ENCODE measurements at places on chromosomes 5 and 9. TPM values are rescaled to one million over a fixed set of nuclear protein-coding genes. Genes with fewer than 3 reads are reported as not detected.

DNA sequence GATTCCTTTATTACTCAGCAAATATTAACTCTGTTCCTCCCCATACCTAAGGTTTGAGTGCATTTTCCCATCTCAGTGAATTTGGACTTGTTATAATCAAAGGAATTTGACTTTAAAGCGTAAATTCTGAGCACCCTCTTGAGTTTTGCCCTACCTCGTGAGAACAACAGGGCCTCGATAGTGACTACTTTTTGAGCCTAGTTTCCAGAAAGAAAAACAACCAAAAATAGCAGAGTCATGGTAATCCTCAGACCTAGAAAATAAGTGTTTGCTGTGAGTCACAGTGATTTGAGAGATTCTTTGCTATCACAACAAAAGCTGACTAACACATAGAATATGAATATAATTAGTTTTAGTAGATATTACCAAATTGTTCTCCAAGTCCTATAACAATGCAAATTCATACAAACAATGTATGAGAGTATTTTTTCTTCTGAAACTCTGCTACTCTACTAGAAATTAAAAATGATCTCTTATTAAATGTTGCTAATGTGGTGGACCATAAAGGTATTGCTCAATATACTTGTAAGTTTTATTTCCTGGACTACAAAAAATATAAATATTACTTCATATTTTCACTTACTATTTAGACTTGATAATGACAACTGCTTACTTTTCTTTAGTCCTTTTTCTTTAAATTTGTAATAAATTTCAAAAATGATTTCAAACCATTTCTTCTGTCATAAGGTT lies 759.7 kb downstream of the BRINP1 start:
- DNase-seq = no peak

DNA sequence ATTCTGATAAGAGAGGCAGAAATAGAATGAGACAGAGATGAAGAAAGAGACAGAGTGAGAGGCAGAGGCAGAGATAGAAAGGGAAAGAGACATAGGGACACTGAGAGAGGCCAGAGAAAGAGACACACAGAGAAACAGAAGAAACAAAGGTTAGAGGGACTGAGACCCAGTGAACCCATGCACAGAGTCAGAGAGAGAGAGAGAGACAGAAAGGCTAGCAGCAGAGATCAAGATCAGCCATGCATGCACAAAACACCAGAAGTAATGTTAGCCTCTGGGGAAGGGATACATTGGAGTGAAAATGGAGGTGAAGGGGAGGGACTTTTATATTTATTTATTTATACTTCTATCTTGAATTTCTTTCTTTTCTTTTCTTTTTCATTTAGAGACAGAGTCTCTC lies 14.1 kb upstream of the SPARC start:
- no peak for DNase-seq

DNA sequence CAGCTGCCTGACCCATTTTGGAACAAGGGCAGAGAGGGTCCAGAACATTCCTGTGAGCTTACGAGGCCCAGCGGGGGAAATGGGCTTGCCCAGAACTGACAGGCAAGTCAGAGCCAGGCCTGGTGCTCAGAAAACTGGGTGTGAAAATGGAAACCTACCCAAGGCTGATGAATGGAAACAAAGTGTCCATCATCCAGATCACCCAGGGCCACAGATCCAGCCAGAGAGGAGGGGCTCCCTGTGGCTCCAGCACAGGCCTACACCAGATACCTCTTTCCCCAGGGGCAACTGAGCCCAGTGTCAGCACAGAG lies 3.1 kb downstream of the CLTB start:
- peak; percentile 30 for DNase-seq

- no peak for DNase-seq
Measured at GRCh38 chr9:11962327-11962726, 730.9 kb upstream of the TYRP1 start.

Gene PCDHGC5
- 16.4 TPM for total RNA-seq

Gene PRDM9
- total RNA-seq = not detected

Gene SLIT3
- total RNA-seq = 7.3 TPM

Gene DMRT3
- not detected for total RNA-seq
